CD8-positive, alpha-beta T cell (primary cell): ENCODE measurements at places on chromosomes 4 and X. TPM values are rescaled to one million over a fixed set of nuclear protein-coding genes. Genes with fewer than 3 reads are reported as not detected.

The TEX11 gene
- not detected for total RNA-seq

The BEND4 gene
- 0.86 TPM for total RNA-seq

The KCND1 gene
- total RNA-seq: 1.2 TPM

The UGT2A1 gene
- total RNA-seq: not detected

The ANK2 gene
- total RNA-seq: not detected

The TRO gene
- 0.58 TPM for total RNA-seq

The MRFAP1 gene
- 183 TPM for total RNA-seq
